NCI-H2171 treated with DMSO at 0.1 percent for 48 hours (cell line): ENCODE measurements at places on chromosomes 6 and 20.
A peak's percentile ranks its signal among the peaks of the same experiment; 100 is the strongest.

- no peak for DNase-seq
Observed at GRCh38 chr6:224350-224749, 67.9 kb upstream of the DUSP22 start.

DNA sequence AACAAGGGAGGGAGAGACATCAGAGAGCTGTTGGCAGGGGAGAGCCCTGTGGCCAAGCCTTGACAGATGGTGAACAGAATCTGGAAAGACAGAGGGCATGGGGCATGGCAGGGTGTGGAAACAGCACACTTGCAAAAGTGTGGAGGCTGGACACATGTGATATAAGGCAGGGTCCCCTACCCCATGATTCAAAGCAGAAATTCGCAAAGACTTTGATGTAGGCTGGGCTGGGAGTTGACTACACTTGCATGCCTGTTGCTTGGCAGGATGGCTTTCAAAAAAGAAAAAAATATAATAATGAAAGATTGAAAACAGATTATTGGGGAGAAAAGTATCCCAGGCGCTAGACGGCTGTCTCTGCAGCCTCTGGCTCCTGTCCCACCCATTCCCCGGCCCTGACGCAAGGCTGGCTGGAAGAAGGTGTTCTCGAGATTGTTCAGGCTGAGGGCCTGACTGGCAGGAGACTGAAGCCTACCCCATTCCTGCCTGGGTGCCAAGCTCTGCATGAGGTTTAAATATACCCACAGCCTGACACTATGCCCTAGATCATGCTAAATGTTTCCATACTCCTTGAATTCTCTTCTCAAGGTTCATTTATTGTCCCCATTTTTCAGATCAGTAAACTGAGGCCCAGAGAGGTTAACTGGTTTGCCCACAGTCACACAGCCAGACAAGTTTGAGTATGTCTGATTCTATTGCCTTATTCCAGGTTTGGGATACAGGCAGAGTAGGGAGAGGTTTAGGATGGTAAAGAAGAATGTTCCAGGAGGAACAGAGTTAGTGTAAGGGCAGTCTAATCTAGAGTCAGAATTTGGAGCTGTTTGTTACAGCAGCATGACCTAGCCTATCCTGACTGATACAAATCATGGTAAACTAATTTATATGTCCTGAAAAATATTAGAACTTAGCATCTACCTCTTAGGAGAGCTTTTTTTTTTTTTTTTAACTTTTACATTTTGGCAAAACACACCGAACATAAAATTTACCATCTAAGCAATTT lies 23.4 kb upstream of the CCN5 start:
- no peak for DNase-seq

- DNase-seq: no peak
Observed at GRCh38 chr20:5136096-5136495, 9.3 kb downstream of the CDS2 start.

- no peak for DNase-seq
Observed at GRCh38 chr20:43472671-43473380, 15.1 kb downstream of the SRSF6 start.

DNA sequence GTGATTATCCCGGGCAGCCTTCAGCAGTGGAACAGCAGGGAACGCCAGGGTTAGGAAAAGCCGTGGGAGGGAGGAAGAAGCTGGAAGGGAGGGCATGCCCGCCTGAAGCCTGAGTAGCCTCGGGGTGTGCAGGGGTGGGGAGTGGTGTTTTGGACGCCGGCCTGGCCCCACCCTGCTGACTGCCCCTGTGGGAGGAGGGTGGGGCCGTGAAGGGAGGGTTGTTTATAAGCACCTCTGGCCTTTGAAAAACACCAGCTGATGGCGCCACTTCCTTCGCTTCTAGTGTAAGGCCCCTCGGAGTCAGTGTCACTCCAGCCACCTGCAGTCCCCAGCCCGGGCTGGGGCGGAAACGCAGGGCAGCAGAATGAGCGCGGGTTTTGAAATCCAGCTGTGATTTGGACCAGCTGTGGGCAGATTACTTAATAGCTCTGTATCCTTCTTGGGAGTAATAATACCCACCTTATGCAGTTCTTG lies 52.8 kb upstream of the BMP6 start:
- DNase-seq: no peak

- DNase-seq: no peak
Observed at GRCh38 chr6:87001494-87001893, 64.2 kb downstream of the HTR1E start.

- DNase-seq: no peak
Observed at GRCh38 chr6:121540210-121540609, 104.8 kb downstream of the GJA1 start.

- DNase-seq: no peak
Observed at GRCh38 chr6:116533233-116533957, 12.1 kb downstream of the TRAPPC3L start.

GRCh38 chr6:154450498-154450897 lies 60.0 kb downstream of the CNKSR3 start:
- DNase-seq: peak; percentile 5

GRCh38 chr6:16567071-16567470 lies 194.2 kb downstream of the ATXN1 start:
- no peak for DNase-seq

GRCh38 chr6:40848868-40849514 lies 190.0 kb downstream of the UNC5CL start:
- no peak for DNase-seq

DNA sequence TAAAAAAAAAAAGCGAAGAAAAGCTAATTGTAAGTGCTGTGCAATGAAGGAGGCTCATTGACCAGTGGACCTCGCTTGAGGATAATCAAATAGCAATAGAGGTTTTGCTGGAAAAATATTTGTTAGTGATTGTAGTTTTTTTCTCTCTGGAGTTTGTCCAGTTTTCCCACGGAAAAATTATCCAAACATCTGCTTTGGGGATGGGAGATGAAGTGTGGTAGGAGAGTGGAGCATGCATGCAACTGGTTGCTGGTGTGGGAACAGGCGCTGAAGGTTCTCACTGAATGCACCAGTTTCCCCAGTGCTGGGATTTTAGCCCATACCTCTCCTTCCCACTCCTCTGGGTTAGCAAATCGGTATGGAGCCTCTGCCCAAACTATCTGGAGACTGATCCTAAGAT lies 281.7 kb upstream of the TAB2 start:
- DNase-seq: no peak

DNA sequence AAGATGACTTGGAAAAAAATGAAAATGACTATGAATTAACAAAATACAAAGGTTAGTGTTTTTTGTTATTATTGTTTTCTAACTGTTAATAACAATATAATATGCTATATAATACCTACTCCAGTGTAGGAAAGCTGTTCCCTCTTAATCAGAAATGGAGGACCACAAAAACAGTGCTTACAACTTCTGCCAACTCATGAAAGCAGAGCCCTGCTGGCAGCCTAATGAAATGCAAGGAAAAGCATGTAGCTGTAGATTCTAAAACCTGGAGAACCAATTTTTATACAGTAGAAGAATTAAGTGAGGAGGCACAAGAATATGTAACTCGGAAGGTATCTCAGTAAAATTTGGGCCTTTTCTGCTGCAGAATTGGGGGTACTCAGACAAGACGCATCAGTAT lies 29.4 kb downstream of the PHIP start:
- DNase-seq: peak; percentile 31

GRCh38 chr20:36150847-36151539 lies 3.5 kb upstream of the EPB41L1 start:
- no peak for DNase-seq

DNA sequence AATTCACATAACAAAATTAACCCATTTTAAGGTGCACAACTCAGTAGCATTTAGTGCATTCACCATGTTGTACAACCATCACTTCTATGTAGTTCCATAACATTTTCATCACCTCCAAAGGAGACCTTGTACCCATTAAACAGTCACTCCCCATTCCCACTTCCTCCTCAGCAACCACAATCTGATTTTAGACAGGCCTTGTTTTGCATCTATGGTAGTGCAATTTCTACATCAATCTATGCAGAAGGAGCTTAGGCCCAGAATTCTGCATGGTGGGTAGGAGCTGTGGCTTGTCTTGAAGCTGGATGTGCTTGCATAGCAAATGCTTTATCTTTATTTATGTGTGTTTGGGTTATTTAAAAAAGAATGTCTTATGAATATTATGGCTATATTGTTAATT lies 13.5 kb upstream of the HLA-DQA1 start:
- no peak for DNase-seq

DNA sequence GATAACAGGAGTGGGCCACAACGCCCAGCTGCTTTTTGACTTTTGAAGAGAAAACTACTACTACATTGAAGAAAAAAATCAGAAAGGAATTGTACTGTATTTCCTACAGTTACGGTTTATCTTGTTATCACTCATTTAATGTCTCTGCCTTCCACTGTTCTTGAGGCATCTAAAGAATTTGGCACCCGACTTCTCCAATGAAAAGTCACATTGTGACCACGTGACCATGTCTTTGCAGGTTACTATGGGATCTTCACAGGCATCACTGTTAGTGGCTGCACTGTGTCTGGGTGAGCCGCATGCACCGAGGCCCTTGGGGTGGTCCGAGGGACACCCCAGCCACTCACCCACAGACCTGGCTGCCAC lies 26.8 kb downstream of the RRBP1 start:
- no peak for DNase-seq

- DNase-seq: no peak
Observed at GRCh38 chr6:105573138-105573537, 170.3 kb upstream of the PREP start.

DNA sequence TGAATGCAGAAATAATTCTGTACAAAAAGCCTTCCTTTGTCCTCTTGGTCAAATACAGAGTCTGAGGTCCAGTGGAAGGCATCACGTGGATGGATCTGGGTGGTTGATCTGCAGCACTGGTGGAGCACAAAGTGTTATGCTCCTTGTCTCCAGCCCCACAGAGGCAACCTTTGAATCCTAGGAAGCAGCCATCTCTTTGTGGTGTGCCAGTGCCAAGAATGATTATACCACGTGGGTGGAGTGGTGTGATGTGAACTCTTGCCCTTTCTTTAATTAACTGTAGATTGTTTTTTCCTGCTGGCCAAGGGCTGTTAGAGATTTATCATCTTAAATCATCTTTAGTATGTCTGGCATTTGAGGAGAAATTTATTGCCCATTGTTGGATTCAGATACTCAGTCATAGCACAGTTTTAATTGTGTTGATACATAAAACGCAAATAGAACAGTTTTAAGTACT lies 31.1 kb downstream of the NCOA7 start:
- peak; percentile 84 for DNase-seq

DNA sequence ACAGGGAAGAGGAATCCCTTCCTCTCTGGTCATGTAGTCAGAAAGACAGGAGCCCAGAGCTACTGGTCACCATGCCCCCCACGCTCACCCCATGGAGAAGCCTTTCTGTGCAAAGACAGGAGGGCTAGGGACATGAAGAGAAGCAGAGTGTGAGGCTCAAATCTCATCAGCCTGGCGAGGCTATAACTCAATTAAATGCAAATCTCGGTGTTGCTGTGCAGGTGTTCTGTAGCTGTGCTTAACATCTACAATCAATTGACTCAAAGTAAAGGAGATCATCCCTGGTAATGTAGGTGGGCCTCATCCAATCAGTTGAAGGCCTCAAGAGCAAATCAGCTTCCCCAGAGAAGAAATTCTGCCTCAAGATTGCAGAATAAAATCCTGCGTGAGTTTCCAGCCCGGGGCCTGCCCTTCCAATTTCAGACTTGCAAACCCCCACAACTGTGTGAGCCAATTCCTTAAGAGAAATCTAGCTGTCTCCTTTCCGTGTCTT lies 64.4 kb downstream of the CHMP4B start:
- DNase-seq: no peak

DNA sequence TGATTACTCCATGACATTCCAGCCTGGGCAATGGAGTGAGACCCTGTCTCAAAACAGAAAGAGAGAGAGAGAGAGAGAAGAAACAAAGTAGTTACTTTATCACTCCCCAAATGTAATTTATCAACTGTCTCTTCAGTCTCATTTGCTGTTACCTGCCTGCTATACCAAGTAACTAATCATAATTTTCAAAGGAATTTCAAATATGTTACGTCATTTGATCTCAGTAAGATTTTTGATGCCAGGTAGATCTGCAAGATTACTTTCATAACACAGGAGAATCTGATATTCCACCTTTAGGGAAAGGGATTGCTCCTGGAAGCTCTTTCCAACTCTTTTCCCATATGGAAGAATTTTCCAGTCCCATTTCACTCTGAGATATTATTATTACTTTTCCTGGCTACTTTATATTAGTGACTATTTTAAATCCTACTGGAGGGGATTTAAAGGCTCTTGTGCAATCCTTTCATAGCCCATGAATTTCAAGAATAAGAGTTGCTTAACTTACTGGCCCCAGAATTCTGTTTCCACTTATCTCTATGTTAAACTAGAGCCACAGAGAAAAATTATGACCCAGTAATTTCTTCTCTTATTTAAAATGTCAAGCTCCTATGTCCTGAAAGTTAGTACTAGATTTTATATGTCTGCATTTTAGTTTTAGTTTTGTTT lies 390.2 kb upstream of the FLRT3 start:
- DNase-seq: no peak

DNA sequence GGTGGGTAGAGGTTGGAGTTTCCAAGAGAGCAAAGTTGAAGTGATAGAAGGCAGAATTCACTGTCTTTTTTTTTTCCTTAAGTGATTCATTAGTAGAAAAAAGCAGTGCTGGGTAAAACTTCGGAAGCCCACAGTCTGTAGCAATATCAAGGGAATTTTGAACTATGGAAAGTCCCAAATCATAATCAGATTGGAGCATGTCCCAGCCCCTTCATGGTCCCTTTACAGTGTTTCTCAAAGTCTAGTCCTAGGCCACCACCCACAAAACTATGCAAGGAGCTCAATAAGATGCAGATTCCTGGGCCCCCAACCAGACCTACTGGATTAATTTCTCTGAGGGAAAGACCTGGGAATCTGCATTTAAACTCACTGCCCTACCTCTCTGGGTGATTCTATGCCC lies 22.6 kb downstream of the NEDD9 start:
- no peak for DNase-seq

DNA sequence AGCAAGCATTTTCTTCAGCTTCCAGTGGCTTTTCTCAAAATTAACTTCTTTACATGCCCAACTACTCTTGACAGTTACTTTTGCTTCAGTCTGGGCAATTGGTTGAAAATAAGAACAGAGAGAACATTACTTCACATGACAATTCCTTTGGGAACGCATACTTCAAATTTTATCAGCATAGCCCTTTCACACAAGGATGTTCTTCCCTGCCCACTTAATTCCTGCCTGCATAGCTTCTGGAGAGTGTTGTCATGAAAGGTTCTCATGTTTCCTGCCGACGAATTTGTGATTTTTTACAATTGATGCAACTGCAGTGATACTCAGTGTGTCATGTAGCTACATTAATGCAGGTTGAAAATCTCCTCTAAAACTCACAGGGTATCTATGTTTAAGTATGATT lies 22.0 kb upstream of the SNRNP48 start:
- DNase-seq: no peak

DNA sequence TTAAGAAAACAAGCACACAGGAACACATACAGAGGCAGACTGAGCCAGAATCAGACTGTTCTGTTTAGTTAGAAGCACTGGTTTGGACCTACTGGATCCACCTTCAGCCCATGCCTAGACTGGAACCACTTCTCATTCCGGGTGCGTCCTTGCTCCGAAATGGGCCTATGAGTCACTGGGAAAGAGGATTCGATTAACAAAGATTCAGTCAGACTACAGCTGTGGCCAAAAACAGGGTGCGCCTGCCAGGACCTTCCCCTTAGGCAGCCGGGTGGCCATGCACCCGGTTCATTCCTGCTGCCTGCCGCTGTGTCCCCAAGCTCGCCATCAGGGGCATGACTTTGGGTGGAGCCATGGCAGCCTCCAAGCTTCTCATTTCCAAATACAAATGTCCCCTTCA lies 14.5 kb upstream of the KCNK5 start:
- DNase-seq: no peak
